ENCODE measurements at places on chromosomes 7 and 10.

GRCh38 chr10:79107736-79108264 is 39.0 kb downstream of the ZMIZ1 start:
- H3K27ac ChIP-seq, result no peak overlapping the region
- H3K4me3 ChIP-seq, result no peak overlapping the region

DNA sequence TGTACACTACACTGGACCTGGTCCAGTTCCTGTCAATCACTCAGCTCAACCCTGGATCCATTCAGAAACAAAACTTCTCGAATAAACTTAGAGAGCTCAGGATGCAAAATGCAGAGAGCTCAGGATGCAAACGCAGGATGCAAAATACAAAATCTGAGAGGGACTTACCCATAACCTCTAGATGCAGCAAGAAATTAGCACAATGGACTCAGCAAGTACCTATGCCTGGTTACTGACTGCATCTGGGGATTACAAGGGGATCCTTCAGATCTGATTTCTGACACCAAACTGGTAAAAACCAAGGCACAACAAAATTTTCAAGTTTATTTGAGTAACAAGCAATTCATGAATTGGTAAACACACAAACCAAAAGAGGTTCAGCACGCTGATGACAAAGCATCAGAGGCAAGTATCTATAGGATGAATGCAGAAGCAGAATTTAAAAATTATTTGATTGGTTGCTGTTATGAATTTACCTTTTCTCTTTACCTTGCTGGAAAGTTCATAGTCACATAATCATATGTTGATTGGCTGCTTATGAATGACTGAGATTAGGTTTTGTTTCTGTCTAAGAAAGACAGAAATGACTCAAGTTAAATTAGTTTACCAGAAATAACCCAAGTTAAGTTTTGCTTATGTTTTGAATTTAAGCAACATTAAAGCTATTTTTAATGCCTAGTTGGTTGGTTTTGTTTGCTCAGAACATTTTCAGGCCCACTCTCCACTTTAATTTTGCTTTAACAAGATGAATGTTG is 11.4 kb downstream of the GIMAP6 start:
- H3K36me3 ChIP-seq, result peaks cover 49% of the 10 kb centered on the region
- no peaks in the 10 kb centered on the region for H3K27me3 ChIP-seq
- H3K4me1 ChIP-seq, result peaks cover 61% of the 10 kb centered on the region
- no peak overlapping the region for H3K4me3 ChIP-seq

DNA sequence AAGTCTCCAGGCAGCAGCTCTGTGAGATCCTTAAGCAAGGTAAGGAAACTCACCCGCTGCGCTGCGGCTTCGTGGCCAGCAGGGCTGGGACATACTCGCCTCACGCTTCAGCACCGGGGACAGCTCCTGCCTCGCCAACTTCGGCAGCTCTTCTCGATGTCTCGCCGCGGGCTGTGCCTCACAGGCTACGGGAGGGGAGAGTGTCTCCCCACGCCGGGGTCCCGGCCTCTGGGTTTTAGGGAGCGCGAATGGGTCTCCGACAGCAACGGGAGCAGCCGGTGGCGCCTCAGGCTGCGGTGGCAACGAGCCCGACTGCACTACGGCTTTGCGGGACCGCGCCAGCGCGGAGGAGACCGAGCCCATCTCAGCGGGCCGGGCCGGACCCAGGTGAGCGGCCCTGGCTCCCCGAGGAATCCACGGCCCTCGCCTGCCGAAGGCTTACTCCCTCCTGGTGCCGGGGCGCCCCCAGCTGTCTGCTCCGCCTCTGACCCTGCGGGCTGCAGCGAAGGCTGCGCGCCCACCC is 62.4 kb downstream of the LSM5 start:
- no peaks in the 10 kb centered on the region for H3K4me1 ChIP-seq
- H3K27ac ChIP-seq, result no peak overlapping the region
- H3K27me3 ChIP-seq, result peaks cover 28% of the 10 kb centered on the region
- no peak overlapping the region for H3K4me3 ChIP-seq
- peak; percentile 84 for DNase-seq
- H3K36me3 ChIP-seq, result no peaks in the 10 kb centered on the region

GRCh38 chr7:132328760-132329159 is 247.5 kb downstream of the PLXNA4 start:
- DNase-seq, result no peak
- H3K4me1 ChIP-seq, result peaks cover 3% of the 10 kb centered on the region

DNA sequence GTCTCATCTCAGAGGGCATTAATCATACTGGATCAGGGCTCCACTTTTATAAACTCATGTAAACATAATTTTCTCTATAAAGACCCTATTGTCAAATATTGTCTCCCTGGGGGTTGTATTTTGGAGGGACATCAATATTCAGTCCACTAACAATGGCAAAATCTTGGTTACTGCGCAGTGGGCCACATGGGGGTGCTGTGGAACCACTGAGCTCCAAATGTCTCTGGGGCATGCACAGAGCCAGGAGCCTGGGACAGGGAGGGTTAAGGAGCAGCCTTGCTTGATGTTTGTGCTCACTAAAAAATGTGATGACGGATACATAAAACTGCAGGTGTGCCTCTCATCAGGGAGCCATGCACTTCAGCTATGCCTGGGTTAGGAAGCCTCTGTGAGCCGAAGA is 62.1 kb upstream of the PRSS58 start:
- peaks cover 16% of the 10 kb centered on the region for H3K4me1 ChIP-seq
- DNase-seq, result peak; percentile 62
- peak overlapping the region; percentile 88 for H3K27ac ChIP-seq
- H3K4me3 ChIP-seq, result peak overlapping the region; percentile 56
- no peaks in the 10 kb centered on the region for H3K36me3 ChIP-seq

GRCh38 chr7:24917510-24918239 is 62.3 kb downstream of the OSBPL3 start:
- H3K4me1 ChIP-seq, result peaks cover 94% of the 10 kb centered on the region
- no peaks in the 10 kb centered on the region for H3K27me3 ChIP-seq
- peak overlapping the region; percentile 28 for H3K27ac ChIP-seq
- peaks cover 57% of the 10 kb centered on the region for H3K36me3 ChIP-seq
- no peak overlapping the region for H3K4me3 ChIP-seq

DNA sequence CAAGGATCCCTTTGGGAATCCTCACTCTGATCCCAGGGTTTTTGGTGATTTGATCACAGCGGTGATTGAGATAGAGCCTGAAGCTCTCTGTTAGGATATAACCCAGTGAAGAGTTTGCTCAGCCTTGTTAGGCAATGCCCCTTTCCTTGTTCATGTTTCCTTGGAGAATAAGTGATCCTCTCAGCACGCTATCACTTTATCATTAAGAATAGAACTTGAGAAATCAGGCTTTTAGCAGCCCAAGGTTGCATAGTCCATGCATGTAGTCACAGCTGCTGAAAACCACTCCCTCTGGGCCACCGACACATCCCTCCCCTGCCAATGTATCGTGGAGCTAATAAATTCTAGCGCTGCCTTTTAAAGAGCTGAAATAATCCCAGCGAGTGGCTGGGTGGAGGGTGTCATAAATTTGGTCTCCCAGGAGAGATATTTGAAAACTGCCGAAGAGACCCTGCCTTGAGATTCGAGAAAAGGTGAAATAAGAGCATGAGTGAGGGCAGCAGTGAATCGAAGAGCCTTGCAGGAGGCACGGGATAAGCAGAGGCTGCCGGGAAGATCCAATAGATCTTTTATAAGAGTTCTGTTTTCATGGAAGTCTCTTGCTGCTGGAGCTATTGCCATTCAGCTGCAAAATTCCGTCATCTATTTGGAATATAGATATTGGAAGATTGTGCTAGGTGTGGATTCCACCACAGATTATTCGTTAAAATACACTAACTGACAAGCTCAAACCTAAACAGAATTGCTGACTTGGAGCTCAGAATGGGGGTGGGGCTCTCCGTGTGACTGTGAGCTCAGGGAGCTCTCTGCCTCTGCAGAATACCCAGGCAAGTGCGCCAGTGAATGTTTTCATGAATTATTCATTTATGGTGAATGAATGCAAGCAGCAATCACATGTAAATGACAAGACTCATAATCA is 249.8 kb downstream of the TRIL start:
- H3K27ac ChIP-seq, result no peak overlapping the region
- H3K4me3 ChIP-seq, result no peak overlapping the region
- no peak for DNase-seq
- H3K4me1 ChIP-seq, result no peaks in the 10 kb centered on the region

GRCh38 chr10:124647421-124648130 is 96.6 kb downstream of the FAM53B start:
- H3K36me3 ChIP-seq, result peaks cover 25% of the 10 kb centered on the region
- peak overlapping the region; percentile 99 for H3K27ac ChIP-seq
- peak; percentile 88 for DNase-seq
- peak overlapping the region; percentile 70 for H3K4me3 ChIP-seq
- H3K27me3 ChIP-seq, result no peaks in the 10 kb centered on the region

GRCh38 chr7:100248483-100248882 is 28.7 kb downstream of the PVRIG start:
- no peaks in the 10 kb centered on the region for H3K36me3 ChIP-seq
- no peak overlapping the region for H3K4me3 ChIP-seq
- no peaks in the 10 kb centered on the region for H3K27me3 ChIP-seq

- H3K36me3 ChIP-seq, result no peaks in the 10 kb centered on the region
- no peak overlapping the region for H3K4me3 ChIP-seq
- no peak overlapping the region for H3K27ac ChIP-seq
- no peaks in the 10 kb centered on the region for H3K4me1 ChIP-seq
Measured at GRCh38 chr10:63887023-63887589, 365.9 kb downstream of the REEP3 start.

GRCh38 chr7:152086513-152086912 is 61.0 kb downstream of the GALNT11 start:
- no peak overlapping the region for H3K27ac ChIP-seq
- H3K27me3 ChIP-seq, result no peaks in the 10 kb centered on the region
- peaks cover 23% of the 10 kb centered on the region for H3K36me3 ChIP-seq
- H3K4me1 ChIP-seq, result no peaks in the 10 kb centered on the region
- H3K4me3 ChIP-seq, result no peak overlapping the region

DNA sequence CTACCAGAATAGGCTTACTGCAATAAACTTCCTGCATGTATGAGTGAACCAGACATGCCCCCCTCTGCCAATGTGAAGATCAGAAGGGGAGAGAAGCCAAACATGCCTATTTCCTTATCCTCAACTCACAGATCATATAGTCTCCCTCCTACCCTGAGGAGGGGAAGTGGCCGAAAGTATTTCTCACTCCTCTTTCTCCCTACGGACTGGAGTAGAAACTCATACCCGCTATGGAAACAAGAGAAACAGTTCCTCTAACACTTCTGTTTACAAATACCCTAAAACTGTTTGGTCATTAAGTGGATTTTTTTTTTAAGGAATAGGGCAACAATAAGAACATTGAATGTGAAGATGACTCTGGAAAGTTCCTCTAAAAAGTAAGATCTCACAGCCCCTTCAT is 31.4 kb downstream of the CCNJ start:
- no peak overlapping the region for H3K27ac ChIP-seq
- H3K36me3 ChIP-seq, result peaks cover 5% of the 10 kb centered on the region
- H3K27me3 ChIP-seq, result no peaks in the 10 kb centered on the region
- DNase-seq, result no peak
- no peak overlapping the region for H3K4me3 ChIP-seq

DNA sequence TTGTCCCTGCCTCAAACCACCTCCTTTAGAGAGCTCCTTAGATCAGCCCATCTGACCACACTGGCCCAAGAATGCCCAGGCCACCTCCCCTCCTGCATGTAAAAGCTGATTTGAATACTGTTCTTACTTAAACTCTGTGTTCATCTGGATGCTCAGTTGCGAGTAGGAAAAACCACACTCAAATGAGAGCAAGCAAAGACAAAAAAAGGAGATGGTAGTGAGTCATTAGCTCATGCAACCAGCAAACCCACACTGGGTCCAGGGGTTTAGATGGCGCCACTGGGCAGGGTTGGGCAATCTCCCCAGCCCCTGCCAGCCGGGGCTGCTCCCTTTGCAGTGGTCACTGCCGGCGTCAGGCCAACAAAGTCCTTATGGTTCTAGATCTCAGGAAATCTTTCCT is 32.7 kb downstream of the TSPAN15 start:
- peaks cover 11% of the 10 kb centered on the region for H3K27me3 ChIP-seq
- no peak for DNase-seq
- H3K4me3 ChIP-seq, result no peak overlapping the region
- H3K4me1 ChIP-seq, result no peaks in the 10 kb centered on the region
- H3K36me3 ChIP-seq, result peaks cover 3% of the 10 kb centered on the region

DNA sequence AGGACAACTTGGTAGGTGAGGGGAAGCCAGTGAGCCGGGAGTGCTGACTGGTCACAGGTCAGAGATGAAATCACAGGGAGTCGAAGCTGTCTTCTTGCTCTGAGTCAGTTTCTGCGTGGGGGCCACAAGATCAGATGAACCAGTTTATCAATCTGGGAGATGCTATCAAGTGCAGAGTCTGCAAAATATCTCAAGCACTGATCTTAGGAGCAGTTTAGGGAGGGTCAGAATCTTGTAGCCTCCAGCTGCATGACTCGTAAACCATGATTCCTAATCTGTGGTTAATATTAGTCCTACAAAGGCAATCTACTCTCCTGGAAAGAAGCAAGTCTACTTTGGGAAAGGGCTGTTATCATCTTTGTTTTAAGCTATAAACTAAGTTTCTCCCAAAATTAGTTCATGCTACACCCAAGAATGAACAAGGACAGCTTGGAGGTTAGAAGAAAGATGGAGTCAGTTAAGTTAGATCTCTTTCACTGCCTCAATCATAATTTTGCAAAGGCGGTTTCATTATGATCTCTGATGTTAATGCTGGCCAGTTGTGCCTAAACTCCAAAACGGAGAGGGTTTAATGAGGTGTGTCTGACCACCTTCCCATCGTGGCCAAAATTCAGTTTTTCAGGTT is 8.4 kb upstream of the LMOD2 start:
- H3K4me3 ChIP-seq, result no peak overlapping the region
- H3K36me3 ChIP-seq, result no peaks in the 10 kb centered on the region
- no peak overlapping the region for H3K27ac ChIP-seq
- H3K4me1 ChIP-seq, result no peaks in the 10 kb centered on the region

DNA sequence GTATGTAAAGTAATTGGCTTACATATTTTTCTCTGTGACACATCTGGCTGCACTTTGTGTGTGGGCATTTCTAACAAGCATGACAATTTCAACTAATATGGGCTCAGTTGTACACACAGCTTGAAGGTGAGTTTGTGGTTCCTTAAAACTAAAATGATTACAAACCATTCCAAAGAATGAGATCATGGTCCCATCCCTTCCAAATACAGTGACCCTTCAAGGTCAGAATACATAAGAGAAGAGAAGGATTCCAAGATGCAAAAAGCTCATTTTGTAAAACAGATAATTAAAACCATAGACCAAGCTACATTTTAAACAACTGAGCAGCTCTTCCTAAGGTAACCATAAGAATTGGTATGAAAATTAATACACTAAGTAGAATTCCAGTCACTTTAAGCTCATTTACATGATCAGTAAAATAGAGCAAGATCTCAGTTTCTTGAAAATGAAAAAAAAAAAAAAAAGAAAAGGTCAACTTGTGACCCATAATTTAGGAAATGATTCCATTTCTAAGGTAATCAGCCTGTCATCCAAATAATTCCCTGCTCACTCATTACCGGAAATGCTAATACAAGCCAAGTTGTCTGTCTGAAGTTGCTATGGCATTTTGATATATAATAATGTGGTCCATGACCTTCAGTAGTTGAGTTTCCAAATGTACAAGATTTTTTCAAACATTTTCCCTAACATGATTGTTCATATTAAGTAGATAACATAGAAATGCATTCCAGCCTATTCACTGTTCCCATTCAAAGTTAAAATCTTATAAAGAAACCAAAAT is 688.5 kb downstream of the PARD3 start:
- no peak overlapping the region for H3K27ac ChIP-seq
- H3K27me3 ChIP-seq, result no peaks in the 10 kb centered on the region
- H3K36me3 ChIP-seq, result no peaks in the 10 kb centered on the region
- DNase-seq, result no peak

Data from activated naive CD4-positive, alpha-beta T cell treated with anti-CD3 and anti-CD28 coated beads, Interleukin-2, amount 10 ng/mL, durations not matched to agents 7 days and 5 days (primary cell).